ENCODE measurements at places on chromosomes 11 and 22. TPM values are rescaled to one million over a fixed set of nuclear protein-coding genes. Genes with fewer than 3 reads are reported as not detected.

DNA sequence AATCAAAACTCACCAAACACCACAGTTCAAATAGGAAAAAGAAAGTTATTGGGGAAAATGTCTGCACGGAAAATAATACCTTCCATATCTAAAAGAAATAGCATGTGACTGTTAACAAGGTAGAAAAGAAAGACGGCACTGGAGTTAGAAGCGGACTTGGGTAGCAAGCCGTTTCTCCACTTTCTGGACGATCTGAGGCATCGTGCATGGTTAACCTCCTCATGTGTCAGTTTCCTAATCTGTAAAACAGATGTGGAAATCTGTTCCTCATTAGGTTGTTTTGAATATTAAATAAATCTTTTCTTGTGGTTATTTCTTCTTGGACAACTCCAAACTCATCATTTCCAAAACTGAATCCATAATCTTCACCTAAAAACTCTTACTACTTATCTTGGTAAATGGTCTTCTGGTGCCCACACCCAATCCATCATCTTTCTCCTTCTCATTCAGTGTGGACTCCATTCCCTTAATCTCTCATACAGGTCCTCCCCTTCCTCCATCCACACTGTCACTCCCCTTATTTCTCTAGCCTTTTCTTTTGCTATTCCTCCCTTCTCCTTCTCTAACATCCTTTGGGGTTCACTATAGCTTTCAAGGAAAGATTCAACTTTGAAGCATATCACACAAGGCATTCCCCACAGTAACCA, 53.5 kb downstream of the VSIG10L2 start:
- DNase-seq = no peak

- no peak for DNase-seq
Observed at GRCh38 chr11:47060807-47061206, 115.9 kb downstream of the ARFGAP2 start.

DNA sequence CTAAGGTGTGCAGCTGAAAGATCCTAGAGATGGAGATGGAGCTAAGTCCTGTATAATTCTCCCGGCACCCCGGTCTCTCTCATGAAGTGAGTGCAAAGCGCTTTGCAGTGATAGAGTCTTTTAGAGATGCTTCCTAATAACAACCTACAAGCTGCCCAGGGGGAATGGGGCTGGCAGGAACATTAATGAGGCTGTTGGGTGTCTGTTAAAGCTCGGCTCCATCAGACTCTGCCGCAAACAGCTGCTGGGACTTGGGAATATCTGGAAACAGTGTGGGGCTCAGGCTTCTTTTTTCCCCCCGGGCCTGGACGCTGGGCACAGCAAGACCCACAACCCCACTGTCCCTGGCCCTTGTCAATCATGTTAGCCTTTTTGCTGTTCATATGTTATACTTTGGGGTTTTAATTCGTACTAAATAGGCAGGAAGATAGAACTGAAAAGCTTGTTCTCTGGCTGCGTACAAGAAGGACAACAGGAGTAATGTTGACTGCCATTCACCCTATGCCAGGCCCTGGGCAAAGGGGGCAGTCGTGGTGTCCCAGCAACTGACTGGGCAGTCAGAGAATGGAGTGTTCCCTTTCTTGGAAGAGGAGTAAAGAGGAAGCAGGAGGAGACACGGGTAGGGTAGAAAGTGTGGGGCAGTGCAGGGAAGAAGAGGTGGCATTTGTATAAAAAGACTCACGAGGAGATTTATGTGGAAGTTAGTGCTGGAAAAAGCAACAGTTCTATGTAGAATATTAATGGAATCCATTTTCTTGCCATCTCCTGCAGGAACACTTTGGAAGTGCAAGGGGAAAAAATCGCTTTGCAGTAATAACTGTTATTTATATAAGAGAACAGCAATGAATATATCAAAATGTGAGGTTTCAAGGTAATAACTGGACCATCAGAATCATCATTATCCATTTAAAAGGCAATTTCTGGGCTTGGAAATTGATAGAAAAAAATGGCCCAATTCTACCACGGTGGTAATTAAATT, 232.8 kb downstream of the GRIK4 start:
- no peak for DNase-seq

- DNase-seq = no peak
Observed at GRCh38 chr11:19810852-19811251, 98.2 kb downstream of the NAV2 start.

DNA sequence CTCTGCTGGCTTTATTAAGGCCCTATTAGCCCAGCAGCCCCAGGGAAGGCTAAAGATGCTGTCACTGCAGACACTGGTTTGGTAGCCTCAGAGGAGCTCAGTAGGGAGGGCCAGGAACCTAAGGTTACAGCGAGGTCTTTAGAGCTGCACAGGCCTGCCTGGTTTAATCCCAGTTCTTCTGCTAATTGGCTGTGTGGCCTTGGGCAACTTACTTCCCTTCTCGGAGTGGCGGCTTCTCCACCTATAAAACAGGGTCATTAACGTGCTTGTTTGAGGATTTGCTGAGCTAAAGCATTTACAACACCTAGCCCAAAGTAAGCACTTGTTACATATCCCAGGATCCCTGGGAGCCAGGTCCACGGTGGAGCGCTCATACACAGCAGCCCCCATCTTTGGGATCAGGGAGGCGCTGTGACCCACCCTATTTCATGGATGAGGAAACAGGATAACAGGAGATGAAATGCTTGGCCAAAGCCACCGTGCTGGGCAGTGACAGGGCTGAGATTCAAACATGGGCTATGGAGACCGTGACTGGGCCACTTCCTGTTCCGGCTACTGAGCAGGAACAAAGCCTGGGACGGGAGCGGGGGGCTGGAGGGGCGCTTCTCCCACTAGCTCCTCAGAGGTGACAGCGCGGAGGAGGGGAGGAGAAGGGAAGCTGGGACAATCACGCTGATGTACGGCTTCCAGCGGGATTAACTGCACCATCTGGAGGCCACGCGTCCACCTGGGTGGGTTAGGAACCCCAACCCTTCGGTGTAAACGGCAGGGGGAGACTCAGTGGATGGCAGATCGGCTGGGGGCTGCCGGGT, 61.5 kb downstream of the IGLL1 start:
- DNase-seq = no peak

GRCh38 chr11:71207563-71207962, 44.8 kb downstream of the SHANK2 start:
- DNase-seq = no peak

DNA sequence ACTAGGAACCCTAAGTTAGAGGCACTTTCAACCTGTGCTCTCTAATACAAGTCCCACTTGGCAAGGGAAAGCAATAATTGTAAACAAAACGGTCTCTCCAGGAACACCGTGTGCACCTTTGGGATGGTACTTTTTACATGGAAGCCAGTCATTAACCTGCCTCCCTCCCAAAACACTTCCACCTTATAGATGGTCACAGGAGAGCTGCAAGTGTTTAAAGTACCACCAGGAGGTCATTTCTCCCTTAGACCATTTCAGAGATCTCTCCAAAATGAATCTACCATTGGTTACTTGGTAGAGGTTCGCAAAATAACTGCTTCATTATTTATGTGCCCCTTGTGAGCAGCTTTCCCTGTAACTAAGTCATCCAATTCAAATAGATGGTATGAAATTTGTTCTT, 375.3 kb downstream of the DYNC2H1 start:
- DNase-seq = no peak

- no peak for DNase-seq
Observed at GRCh38 chr11:114522818-114523217, 36.9 kb downstream of the NXPE1 start.

Gene GLB1L2
- 15.2 TPM for polyA plus RNA-seq

GRCh38 chr11:123062892-123063825, 1.2 kb upstream of the HSPA8 start:
- DNase-seq = peak; percentile 67

- peak; percentile 83 for DNase-seq
Observed at GRCh38 chr11:35274909-35275785, 136.2 kb downstream of the CD44 start.

DNA sequence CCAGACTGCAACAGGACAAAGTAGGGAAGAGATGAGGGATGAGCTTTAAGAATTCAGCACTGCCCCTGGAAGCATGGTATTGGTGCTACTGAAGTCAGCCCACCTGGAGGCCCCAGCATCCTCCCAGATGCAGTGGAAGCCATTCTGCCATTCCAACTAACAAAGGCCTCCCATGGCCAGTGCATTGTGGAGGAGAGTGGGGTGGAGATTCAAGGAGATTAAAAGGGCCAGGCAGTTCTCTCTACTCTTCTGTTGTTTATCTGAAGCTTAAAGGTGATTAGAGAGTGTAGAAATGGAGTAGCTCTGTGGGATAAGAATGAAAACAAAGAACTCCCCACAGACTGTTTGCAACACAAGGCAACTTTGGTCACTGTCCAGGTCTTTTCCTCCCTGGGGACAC, 24.1 kb upstream of the TSKU start:
- DNase-seq = no peak

- DNase-seq = no peak
Observed at GRCh38 chr22:46036558-46037408, 59.8 kb upstream of the WNT7B start.

GRCh38 chr11:76159303-76159937, 46.9 kb downstream of the WNT11 start:
- no peak for DNase-seq

GRCh38 chr11:95170294-95170693, 60.7 kb downstream of the SESN3 start:
- DNase-seq = no peak

DNA sequence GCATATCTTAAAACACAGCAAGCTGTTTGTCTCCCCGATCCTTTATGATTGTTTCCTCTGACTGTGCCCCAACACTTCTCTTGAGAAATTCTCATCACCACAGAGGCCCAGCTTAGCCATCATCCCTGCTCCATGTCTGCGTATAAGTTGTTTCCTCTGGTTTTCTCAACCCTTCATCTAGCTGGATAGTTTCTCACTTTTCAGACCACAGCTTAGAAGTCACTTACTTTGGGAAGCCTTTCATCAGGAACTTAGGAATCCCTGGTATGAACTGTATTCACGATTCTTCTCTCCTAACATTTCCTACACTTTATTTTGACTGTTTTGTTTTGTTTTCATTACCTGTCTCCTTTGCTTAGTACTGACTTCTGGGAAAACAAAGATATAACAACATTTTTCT, 295.2 kb downstream of the GUCY1A2 start:
- DNase-seq = no peak

- DNase-seq = no peak
Observed at GRCh38 chr11:17244046-17244445, 32.5 kb upstream of the NUCB2 start.

Gene DUSP8
- polyA plus RNA-seq = 29.6 TPM

Gene TMEM123
- 70.0 TPM for polyA plus RNA-seq

GRCh38 chr11:123354371-123354975, 75.6 kb upstream of the GRAMD1B start:
- no peak for DNase-seq

DNA sequence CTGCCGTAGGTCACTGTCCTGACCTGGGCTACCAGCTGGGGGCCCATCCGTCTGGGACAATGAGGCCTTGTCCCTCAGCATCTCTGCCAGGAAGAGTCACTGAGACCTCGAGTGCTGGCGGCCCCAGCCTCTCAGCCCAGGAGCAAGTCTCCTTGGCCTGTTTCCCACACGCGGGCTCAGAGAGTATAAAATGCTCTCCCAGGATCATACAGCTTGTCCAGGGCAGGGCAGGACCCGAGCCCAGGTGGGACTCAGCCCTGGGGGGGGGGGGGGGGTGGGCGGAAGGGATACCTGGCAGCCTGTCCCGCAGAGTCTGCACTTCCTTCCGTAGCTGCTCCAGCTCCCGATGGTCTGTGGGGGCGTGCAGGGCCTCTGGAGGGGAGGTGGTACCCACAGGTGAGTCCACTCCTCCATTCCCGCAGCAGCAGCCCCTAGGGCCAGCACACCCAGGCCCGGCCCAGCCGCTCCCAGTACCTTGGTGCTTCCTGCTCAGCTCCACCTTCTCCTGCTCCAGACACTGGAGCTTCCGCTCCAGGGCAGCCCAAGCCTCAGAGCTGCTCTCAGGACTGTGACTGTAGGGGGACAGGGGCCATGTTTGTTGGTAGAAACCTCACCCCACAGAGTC, 7.9 kb downstream of the CDC42BPG start:
- DNase-seq = no peak

Measured in brain (organoid and tissue), 16 donors.